ENCODE measurements at places on chromosomes 1 and 21. TPM values are rescaled to one million over a fixed set of nuclear protein-coding genes. Genes with fewer than 3 reads are reported as not detected.

Gene KCNK2
- total RNA-seq = 0.80 TPM

DNA sequence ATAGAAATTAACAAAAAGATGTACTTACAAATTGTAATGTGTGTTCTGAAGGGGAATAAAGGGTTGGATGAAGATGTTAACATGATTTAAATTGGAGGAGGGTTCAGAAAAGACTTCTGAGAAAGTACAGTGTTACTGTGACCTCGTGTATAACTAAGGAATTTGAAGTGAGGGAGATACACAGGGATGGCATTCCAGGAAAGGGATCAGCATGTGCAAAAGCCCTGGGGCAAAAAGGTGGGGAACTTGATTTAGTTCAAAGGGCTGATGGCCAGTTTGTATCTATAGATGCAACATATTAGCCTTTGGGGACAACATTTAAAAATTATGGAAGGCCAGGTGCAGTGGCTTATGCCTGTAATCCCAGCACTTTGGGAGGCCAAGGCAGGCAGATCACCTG is 33.3 kb upstream of the DEGS1 start:
- DNase-seq = no peak

GRCh38 chr21:43864313-43864961 is 586 bp upstream of the AGPAT3 start:
- peak; percentile 33 for DNase-seq

Gene DISC1
- total RNA-seq = 3.4 TPM

Measured in Daoy (cell line).